NCI-H1092 (cell line): ENCODE measurements at places on chromosomes 1 and 21.
A peak's percentile ranks its signal among the peaks of the same experiment; 100 is the strongest.

- no peak for DNase-seq
Measured at GRCh38 chr1:51859333-51859732, 19.2 kb downstream of the NRDC start.

- no peak for DNase-seq
Measured at GRCh38 chr1:212951126-212951946, 995 bp downstream of the VASH2 start.

- peak; percentile 76 for DNase-seq
Measured at GRCh38 chr1:155174324-155175280, 953 bp downstream of the TRIM46 start.

DNA sequence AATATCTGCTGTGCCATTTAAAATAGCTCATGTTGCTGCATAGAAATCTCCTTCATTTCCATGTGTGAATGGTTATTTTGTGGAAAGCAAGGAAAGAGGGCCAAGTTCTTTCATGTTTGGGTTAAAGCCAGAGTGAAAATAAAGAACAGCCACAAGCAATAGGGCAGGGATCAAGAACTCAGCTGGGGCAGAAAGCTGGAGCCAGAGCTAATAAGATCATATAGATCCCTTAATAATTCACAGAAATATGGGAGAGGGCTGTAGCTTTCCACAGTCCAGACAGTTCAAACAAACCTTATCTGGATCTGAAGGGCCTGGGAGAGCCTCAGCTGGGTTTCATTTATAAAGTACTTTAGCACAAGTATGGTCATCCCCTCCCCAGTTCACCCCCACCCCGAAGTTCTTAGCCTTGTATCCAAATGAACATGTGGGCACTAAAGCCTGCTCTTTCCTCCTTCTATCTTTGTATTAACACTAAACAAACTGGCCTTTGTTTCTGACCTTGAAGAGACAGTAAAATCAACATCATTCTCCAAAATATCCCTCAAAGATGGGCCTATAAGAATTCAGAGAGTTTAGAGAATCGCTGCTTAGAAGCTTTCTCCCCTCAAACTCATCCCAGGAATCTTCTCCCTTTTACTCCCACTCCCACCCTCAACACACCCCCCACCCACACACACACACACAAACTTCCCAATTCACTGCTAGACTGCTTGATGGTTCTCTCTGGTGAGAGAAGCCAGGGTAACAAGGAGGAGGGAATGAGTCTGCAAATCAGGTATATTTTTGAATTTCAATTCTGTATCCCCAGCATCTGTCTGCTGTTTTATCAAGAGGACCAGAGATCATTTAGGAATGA is 41.7 kb downstream of the UTP25 start:
- no peak for DNase-seq

DNA sequence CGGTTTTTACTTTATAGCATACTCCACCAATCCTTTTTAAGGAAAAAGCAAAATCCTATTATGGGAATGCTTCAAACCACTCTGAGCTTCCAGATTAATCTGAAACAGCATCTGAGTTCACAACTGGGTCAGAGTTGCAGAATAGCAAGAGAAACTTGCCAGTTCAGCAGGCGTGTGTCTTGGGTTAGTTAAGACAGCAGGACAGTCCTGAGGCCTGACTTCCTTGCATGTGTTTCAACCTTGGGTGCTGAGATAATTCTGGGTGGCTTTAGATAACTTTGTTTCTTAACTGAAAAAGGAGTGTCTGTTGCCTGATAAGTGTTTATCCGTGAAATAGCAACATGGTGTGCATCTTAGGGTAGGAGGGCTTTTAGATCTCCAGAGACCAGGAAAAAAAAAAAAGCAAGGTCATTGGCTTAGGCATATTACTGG is 169.2 kb downstream of the DHRS3 start:
- DNase-seq, result no peak

DNA sequence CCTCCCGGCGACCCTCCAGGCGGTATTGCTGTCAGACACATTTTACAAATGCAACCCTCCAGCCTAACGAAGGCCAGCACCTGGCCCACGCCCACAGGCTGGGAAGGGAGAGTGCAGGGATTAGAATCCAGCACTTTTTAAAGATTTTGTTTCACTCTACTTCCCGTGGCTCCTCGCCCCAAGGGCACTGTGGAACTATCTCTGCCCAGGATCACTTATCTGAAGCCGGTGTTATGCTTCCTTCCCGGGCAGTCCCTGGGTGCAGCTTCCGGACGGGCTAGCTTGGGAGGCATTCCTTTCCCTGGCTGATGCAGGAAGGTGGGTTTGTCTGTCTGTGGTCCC is 35.8 kb downstream of the CCN1 start:
- no peak for DNase-seq
